M059J (cell line): ENCODE measurements at places on chromosomes 1 and 21. TPM values are rescaled to one million over a fixed set of nuclear protein-coding genes. Genes with fewer than 3 reads are reported as not detected.

The KIF14 gene
- total RNA-seq = 17.1 and 19.3 TPM in 2 replicates

The ARHGEF16 gene
- 0.59 and 3.0 TPM in 2 replicates for total RNA-seq

The SERPINC1 gene
- 0.07 TPM in 1 of 2 replicates, not detected in the other for total RNA-seq

The RIMKLA gene
- not detected in 2 replicates for total RNA-seq

GRCh38 chr1:230026572-230026971, 40.5 kb upstream of the GALNT2 start:
- peak; percentile 18 for DNase-seq

- DNase-seq = no peak
Measured at GRCh38 chr1:96183928-96184327, 537.7 kb upstream of the PTBP2 start.

- peak; percentile 66 for DNase-seq
Measured at GRCh38 chr21:37266515-37267221, 466 bp downstream of the VPS26C start.

- DNase-seq = no peak
Measured at GRCh38 chr1:178436899-178437298, 59.9 kb downstream of the CLEC20A start.
